H7 (cell line): ENCODE measurements at places on chromosomes 7 and 10.

DNA sequence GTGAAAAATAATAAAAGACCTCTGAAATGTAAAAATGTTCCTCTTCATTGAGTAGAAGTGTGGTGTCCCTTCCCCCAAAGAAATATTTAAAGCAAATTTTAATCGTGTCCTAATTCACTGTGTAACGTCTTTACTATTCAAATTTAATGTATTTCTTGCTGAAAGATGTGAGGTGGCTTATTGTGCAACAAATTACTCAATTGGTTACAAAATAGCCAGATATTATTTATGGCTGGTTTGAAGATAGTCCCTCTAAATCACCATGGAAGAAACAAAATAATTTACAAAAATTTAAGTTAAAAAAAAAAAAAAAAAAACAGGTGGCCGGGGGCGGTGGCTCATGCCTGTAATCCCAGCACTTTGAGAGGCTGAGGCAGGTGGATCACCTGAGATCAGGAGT is 43.7 kb downstream of the DNAJC12 start:
- no peak for DNase-seq

DNA sequence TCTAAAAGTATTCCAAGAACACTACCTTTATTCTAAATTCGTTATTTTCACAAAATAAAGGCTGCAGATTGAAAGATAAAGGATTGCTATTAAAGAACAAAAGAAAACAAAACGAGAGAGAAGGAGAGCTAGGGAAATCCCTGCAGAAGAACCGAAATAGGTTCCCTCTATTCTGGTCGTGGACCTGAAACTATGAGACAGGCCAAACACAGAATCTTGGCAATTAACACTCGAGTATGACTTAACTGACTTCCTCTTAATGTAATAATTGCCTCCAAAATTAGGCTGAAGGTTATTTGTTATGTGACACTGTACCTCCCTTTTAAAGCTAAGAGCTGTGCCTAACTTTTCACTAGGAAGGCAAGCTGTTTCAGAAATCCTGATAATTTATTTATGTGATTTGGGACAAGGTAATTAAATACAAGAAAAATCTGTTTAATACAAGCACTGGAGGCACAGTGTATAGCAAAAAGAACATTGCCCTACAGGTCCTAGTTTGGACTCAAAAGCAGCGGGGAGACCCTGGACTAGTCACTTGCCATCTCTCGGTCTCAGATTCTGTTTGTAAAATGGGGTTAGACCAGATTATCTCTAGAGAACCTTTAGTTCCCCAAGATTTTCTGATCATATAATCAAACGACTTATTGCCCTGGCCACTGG is 11.6 kb downstream of the NAMPT start:
- no peak for DNase-seq

DNA sequence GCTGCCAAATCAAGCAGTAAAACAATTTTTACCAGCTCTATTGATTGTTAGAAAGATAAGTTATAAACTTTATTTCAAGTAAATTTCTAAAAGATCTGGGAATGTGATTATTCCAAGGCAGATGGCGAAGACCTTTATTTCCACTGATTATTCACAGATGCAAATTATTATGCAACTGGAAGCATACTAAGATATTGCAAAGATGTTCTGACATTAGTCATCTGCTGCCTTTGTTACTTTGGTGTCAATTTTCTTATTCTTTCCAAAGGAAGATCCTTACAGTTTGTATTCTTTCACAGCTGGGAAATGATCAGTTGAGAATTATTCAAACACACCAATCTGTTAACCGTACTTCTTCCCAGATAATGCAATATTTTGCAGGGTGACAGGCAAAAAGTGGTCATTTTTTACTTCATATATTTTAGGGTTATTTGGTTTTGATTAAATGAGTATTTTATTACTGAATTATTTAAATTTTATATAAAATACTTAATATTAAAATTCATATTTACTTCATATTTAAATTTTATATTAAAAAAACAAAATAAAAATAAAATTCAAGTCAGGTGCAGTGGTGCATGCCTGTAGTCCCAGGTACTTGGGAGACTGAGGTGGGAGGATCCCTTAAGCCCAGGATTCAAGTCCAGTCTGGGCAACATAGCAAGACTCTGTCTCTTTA is 171.3 kb downstream of the FZD1 start:
- no peak for DNase-seq

DNA sequence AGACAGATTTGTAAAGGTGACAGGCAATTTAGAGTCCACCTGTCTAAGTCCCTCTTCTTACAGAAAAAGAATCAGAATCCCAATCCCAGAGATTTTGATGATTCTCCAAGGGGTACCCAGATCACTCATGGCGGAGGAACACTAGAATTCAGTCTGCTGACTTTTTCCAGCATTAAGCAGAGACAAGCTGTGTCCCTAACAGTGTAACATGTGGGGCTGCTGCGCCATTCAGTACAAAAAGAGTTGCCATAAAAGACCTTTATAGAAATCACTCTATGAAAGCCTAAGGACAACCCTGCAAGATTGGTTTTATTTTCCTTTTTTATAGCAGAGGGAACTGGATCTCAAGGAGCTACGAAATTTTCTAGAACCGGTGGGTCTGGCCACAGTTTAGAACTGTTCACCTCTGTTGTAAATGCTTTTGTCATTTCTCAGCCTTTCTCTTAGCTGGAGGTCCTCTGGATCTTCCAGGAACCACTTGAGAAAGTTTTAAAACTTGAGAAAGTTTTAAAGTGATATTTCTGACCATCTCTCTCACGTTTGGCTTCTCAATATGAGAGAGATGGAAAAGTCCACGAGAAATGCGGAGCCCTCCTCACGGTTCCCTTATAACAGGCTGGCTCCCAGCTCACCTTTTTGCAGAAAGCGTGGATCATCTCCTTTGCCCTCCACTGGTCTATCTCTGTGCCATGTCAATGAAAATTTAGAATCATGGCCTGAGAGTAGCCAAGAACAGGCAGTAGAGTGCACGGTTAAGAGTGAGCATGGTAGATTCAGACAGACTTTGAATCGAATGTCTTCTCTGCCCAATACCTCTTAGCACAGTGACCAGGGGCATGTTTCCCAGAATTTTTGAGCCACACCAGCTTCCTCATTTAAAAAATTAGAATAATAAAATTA is 826 bp downstream of the GIMAP7 start:
- DNase-seq: no peak

DNA sequence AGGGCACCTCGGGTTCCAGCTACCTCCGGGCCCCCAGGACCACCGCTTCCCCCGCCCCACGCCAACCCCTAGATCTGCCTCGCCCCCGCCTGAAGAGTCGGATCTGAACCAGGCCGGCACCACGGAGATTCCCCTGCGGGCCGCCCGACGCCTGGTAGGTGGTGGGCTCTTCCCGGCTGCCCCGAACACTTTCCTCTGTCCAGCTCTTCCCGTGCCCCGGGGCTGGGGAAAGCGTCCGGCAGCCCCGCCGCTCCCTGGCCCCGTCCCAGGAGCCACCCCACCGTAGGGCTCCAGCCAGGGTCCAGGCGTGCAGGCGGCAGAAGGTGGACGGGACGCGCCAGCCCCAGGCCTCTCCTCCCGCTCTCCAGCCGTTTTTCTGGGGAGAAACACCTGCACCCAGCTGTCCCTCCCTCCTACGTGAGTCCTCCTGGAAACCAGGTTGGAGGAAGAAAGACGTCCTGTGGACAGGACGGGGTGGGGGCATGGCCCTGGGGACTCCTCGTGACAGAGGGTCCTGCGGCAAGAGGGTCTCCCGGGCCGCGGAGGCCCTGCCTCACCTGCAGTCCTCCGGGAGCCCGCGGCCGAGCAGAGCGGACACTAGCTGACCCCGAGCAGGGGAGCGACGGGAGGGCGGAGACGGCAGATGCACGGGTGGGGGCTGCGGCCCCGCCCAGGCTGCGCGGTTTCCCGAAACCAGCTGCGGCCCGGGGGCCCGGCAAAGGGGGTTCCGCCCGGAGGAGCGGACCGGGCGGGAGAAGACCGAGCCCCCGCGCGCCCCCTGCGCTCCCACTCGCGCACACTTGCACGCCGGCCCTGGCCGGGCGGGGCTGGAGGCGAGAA is at the start of gene TMEM176B:
TMEM176B (minus strand) TSS at position 624 of the 840 bp plus-strand sequence. CDS start 3,795 bp downstream, outside the sequence.
- peak; percentile 82 for DNase-seq

DNA sequence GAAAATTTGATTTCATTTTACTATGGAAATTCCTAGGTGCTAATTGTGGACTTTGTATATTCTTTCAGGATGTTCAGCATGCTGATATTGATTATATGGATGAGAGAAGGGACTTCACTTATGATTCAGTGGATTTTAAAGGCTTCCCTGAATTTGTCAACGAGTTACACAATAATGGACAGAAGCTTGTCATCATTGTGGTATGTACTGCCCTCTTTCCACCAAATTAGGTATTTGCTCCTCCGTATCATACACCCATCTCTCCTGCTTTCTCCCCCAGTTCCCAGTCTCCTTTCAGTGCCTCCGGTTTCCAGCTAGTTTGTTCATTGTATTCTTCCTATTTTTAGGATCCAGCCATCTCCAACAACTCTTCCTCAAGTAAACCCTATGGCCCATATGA is 34.6 kb downstream of the MGAM start:
- DNase-seq: no peak

GRCh38 chr7:67913604-67914003 is 917.0 kb downstream of the TYW1 start:
- DNase-seq: no peak

DNA sequence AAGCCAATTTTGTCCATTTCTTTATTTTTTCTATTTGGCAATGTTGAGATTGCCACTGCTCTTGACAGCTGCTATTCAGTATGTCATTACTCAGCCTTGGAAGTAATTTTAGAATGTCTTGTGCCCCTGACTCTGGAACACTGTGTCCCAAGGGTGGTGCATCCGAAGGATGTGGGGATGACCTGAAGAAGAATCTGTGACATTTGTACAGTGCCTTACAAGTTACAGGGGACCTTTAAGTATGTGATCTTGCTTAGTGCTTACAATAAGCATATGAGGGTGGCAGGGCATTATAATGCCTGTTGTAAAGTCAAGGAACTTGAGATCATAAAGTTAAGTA is 239.5 kb downstream of the REEP3 start:
- DNase-seq: no peak
